ENCODE measurements at places on chromosomes 2 and 18.

- DNase-seq: no peak
Measured at GRCh38 chr2:182406221-182406620, 20.6 kb downstream of the PDE1A start.

DNA sequence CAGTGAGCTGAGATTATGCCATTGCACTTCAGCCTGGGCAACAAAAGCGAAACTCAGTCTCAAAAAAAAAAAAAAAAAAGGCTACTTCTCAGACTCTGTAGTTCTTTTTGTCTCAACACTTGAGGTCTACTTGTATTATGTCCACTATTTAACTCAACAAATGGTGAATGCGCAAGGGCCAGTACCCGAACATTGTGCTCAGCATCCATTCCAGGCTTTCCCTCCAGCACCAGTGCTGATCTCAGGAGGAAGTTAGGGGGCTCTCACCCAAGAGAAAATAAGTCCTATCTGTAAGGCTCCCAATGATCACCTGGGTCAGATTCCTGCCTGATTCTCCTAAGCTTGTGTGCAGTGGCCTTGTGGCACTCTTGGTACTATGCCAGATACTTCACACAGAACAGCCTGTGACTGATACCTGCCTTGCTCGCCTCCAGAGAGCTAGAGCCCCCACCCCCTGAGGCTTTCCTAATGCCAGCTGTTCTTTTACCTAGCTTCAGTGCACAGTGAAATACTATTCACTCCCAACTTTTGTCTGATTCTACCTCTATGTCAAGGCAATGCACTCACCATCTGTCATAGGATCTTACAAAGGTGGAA, 74.9 kb downstream of the INO80D start:
- DNase-seq: no peak

- DNase-seq: no peak
Measured at GRCh38 chr2:4354164-4354563, 650.8 kb downstream of the DCDC2C start.

DNA sequence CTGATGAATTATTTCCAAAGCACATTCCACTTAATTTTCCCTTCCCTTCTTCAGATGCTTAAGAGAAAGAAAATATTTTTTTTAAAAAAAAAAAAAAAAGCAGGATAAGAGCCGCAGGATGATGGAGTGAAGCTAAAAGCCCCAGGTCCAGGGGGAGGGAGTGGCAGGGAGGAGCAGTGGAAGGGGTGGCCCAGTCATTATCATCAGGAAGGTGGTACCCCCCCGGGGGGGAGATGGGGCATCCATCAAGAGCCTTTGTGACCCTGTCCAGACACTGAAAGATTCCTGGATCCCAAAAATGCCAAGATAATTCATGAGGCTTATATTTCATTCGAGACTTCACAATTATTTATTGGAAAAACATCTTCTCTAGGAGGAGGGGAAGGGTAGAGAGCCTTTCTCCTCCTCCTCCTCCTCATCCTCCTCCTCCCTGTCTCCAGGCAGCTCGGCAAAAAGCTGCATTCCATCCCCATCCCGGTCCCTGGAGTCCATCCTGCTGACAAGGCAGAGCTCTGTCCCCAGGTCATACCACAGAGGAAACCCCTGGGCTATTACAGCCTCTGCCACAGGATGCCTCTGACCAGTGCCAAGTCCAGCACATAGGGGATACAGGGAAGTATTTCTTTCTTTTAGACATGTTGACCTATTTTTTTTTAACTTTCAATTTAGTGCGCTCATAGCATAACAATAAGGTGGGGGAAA, 125.3 kb downstream of the TWIST2 start:
- no peak for DNase-seq

Measured in stimulated activated CD8-positive, alpha-beta memory T cell treated with anti-CD3 and anti-CD28 coated beads, Interleukin-4, amount 100 ng/mL, for 48 hours (primary cell).